Renal cortex interstitium (tissue), 15 donors: ENCODE measurements at places on chromosomes 1 and 21.

- no peak for DNase-seq
Observed at GRCh38 chr1:14120895-14121294, 420.9 kb downstream of the PRDM2 start.

GRCh38 chr1:67571901-67572593 is 113.0 kb upstream of the GADD45A start:
- no peak for DNase-seq

GRCh38 chr1:151980287-151981177 is 13.1 kb downstream of the S100A10 start:
- no peak for DNase-seq

GRCh38 chr1:196732526-196732925 is 42.1 kb upstream of the CFHR3 start:
- DNase-seq: no peak

GRCh38 chr21:26445440-26445839 is 127.6 kb downstream of the CYYR1 start:
- no peak for DNase-seq

- DNase-seq: no peak
Observed at GRCh38 chr1:38569932-38570656, 289.5 kb downstream of the RRAGC start.

- no peak for DNase-seq
Observed at GRCh38 chr1:41847733-41848132, 71.0 kb downstream of the HIVEP3 start.

GRCh38 chr1:2380816-2381591 is 10.3 kb downstream of the MORN1 start:
- no peak for DNase-seq

DNA sequence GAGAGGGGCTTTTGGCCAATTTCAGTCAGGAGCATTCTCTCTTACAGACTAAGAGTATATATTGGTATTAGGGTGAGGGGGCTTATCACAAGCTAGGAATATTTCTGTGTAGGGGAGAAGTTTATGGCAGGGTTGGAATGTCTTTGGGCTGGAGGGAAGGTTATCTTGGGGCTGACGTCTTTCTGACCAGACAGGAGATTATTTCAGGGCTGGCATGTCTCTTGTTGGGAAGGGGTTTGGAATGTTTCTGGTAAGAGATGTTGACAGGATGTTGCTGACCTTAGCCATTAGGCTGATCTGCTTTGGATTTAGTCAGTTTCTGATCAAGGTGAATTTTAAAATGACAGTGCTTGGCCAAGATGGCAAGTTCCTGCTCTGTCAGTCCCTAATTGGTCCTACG is 17.8 kb upstream of the HSD3B1 start:
- no peak for DNase-seq

GRCh38 chr1:39544327-39544726 is 32.3 kb downstream of the PABPC4 start:
- DNase-seq: no peak

- no peak for DNase-seq
Observed at GRCh38 chr1:16077406-16078245, 4.2 kb upstream of the FAM131C start.

GRCh38 chr1:6783936-6784559 is 1.2 kb upstream of the CAMTA1 start:
- no peak for DNase-seq

GRCh38 chr1:66400660-66401059 is 133.3 kb upstream of the SGIP1 start:
- DNase-seq: no peak

GRCh38 chr21:44067011-44067839 is 40.0 kb upstream of the PWP2 start:
- no peak for DNase-seq

DNA sequence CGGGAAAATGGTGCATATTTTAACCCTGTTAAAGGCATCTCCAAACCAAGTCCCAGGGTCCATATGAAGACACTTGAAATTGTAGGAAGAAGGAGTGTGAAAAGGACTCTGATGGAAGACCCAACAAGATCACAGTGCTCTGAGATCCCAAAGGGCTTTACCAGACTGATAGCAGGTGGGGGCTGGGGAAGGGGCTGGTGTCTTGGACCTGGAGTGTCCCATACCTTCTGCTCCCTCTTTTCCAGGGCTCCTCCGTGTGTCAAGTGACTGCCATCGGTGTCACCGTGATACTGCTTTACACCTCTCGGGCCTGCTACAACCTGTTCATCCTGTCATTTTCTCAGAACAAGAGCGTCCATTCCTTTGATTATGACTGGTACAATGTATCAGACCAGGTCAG is 37.3 kb downstream of the GPR137B start:
- DNase-seq: no peak

DNA sequence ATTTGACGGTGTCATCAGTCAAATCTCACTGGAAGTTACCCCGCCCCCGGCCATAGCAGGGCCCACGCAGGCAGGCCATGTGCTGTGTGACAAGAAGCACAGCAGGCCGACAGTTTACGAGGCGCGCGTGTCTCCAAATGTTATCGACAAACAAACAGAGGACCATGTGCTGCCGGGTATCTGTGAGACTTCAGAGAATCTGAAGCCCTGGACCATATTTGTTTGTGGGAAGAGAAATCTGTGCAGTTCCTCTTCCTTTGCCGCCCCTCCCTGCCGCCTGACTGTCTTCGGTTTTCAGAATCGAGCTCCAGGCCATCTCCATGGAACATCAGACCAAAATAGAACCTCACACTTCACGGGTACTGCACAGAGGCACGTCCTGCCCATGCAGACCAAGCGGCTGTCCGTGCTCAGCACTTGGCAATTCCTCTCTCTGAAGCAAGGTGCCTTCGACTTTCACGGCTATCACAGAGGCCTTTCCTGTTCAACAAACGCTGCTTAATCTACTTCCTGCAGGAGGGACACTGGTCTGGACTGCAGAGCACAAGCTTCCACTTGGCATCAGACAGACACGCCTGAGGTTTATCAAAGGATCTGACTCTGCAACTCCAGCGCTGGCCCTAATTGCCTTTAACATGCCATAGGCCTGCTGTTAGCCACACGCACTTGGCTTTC is 135.7 kb upstream of the KRTAP19-8 start:
- DNase-seq: no peak

GRCh38 chr1:37439349-37439995 is 34.9 kb upstream of the ZC3H12A start:
- no peak for DNase-seq

- DNase-seq: no peak
Observed at GRCh38 chr1:111602974-111603373, 16.6 kb upstream of the RAP1A start.

GRCh38 chr1:224533517-224533916 is 82.6 kb upstream of the CNIH3 start:
- DNase-seq: no peak

- no peak for DNase-seq
Observed at GRCh38 chr1:153478047-153478691, 17.7 kb upstream of the S100A7 start.

DNA sequence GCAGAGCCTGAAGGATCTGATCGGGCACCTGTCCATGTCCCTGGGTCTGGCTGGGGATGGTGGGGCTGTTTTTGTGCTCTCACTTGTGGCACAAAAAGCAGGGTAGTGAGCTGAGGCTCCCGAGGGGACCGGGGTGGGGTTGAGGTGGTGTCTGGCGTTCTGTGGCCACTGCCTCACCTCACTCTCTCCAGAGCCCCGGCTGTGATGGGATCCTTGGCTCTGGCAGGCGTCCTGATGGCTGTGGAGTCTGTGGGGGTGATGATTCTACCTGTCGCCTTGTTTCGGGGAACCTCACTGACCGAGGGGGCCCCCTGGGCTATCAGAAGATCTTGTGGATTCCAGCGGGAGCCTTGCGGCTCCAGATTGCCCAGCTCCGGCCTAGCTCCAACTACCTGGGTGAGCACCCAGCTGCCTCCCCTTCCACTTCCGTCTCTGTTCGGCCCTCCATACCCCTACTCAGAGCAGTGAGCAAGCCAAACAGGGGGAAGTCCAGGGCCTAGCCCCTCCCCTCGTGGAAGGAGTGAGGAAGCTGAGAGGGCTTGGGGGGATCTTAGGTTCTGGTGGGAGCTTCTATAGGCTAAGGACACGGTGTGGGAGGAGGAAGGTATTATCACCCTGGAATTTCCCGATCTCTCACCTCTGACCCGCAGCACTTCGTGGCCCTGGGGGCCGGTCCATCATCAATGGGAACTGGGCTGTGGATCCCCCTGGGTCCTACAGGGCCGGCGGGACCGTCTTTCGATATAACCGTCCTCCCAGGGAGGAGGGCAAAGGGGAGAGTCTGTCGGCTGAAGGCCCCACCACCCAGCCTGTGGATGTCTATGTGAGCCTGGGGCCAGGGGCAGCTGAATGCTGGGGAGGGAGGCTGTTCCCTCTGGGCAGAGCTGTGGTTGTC is 7.0 kb downstream of the ADAMTSL4 start:
- no peak for DNase-seq

GRCh38 chr1:62891956-62892562 is 108.1 kb downstream of the ATG4C start:
- DNase-seq: no peak

GRCh38 chr21:45410865-45411809 is 6.2 kb downstream of the COL18A1 start:
- DNase-seq: no peak

DNA sequence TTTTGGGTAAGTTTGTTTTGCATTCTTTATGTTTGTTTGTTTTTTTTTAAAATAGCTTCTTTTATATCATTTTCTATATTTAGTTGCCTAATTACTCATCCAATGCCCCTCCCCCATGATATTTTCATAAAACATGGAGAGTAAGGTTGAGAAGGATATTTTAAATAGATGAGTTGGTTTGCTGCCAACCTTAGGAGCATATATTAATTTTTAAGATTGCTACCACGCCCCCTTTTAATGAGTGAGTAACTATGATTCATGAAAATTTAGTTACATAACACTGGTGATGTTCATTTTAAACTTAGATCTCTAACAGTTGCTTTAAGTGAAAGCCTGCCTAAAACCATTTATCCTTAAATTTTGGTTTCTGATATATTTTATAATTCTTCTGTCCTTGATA is 18.7 kb downstream of the TMEM50A start:
- no peak for DNase-seq

GRCh38 chr1:12505231-12505630 is 112.8 kb downstream of the DHRS3 start:
- no peak for DNase-seq

GRCh38 chr1:192707978-192708547 is 72.1 kb downstream of the RGS13 start:
- no peak for DNase-seq

GRCh38 chr21:41108668-41109585 is 59.0 kb upstream of the BACE2 start:
- no peak for DNase-seq
